ENCODE measurements at places on chromosomes 11 and 22.

GRCh38 chr11:47599902-47600301 is 5.7 kb upstream of the C1QTNF4 start:
- no peak for DNase-seq

- no peak for DNase-seq
These were observed 33.4 kb upstream of the AMOTL1 start for GRCh38 chr11:94734563-94735275.

DNA sequence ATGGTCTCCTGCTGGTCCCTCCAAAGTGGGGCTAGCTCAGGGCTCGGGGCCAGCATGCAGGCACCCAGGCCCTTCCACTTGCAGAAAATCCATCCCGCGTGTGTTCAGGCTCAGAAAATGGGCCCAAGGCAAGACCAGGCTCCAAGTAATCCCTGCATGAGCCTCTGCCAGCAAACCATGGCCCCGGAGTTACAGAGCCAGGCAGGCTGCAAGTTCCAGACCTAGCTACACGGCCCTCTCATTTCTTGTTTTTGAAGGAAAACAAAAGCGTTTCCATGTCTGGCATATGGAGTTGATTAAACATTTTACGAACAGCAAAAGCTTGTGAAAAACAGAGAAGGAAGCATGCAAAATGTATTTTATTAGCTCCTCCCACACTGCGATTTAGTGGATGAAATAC is 29.7 kb downstream of the KIAA0930 start:
- DNase-seq = no peak

- no peak for DNase-seq
These were observed 596.2 kb upstream of the LRRC4C start for GRCh38 chr11:42055606-42056005.

DNA sequence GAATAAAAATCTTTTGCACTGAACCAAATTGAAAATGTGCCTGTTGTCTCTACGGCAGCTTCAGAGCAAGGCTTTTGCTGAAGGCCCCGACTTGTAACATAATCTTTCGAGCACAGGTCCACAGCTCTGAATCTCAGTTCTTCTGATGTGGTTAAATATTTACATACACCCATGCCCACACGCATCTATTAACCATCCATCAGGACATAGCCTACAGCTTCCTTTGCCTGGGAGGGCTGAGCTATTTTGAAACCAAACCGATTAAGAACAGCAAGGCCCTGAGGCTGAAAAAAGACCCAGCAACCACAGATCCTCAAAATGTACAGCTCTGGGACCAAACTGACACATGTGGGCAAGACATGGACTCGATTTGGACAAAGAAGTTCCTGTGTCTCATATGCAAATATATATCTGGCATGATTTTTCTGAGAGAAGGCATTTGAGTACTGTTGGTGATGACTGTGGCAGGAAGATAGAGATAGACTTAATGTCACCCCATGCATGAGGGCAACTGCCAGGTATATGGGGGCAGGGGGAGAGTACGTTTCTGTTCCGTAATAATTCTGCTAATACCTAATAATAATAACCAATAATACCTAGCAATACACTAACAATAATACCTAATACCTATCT is 322.7 kb upstream of the PLET1 start:
- DNase-seq = no peak

- DNase-seq = no peak
These were observed 15.0 kb downstream of the NEAT1 start for GRCh38 chr11:65437436-65438227.

Data from thoracic aorta (tissue), 2 donors.